DMS79 (cell line): ENCODE measurements at places on chromosomes 7 and 10.
A peak's percentile ranks its signal among the peaks of the same experiment; 100 is the strongest.

DNA sequence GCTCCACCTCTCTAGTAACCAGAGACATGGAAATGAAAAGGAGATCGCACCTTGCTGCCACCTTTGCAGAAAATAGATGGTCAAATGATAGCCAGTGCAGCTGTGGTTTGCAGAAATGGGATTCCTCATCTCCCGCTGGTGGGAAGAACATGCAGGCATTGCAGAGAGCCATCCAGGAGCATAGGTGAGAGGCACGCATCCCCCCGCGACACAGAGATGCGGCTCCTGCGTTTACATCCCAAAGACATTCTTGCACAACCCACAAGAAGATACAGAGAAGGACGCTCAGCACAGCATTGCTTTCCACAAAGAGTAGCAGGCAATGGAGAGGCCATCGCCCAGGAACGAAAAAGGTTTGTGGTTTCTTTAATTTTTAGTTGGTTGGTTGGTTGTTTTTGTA is 56.2 kb downstream of the OAT start:
- DNase-seq: no peak

GRCh38 chr7:15832996-15833395 is 146.5 kb upstream of the MEOX2 start:
- no peak for DNase-seq

DNA sequence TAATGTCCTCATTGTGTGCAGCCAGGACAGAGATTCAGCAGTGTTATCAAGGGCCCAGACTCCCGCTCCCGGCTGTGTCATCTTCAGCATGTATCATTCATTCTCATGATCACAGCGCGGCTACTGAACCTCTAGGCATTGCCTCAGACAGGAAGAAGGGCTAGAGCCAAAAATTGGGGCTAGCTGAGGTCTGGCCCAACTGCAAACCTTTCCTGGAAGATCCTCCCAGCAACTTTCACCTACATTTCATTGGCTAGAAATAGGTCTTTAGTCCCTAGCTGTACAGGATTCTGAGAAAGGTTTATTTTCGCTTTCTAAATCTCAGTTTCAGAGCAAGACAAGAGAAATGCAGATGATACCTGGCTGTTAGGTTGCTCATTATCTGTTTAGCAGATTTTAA is 81.9 kb downstream of the CREM start:
- no peak for DNase-seq

GRCh38 chr10:109762555-109762954 is 160.8 kb downstream of the XPNPEP1 start:
- DNase-seq: no peak

GRCh38 chr7:28979776-28980175 is 21.6 kb upstream of the TRIL start:
- no peak for DNase-seq

- no peak for DNase-seq
Measured at GRCh38 chr7:25520516-25520915, 292.2 kb upstream of the NPVF start.

DNA sequence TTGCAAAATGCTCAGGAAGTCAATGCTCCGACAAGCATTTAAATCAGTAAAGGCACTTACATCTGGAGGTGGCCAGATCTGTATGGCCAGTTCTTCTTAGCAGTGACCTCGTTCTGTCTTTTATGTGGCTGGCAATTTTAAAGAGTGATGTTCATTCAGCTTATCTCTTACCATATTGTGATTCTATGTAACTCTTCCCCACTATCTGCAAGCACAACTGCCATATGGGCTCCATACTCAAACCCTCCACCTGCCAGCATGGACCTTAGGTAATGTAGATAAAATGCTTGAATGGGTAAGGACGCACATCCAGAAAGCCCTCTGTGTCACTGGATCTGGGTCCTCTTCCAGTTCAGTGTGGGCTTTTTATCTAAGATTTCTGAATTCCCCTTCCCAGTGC is 42.4 kb upstream of the STK17A start:
- DNase-seq: no peak

DNA sequence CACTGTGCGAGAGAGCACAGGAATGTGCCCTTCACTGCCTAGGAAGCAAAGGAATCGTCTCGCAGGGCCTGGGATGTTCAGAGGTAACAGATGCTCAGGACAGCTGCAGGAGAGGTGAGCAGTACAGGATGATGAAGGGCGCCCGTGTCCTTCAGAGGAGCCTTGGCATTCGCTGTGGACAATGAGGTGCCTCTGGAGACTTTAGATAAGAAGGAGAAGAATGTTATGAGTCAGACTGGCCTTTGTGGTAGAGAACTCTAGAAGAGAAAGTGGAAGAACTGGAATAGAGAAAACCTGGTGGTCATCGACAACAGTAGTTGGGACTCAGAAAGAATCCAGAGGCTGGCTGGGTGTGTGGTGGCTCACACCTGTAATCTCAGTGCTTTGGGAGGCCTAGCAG is 64.4 kb upstream of the LEP start:
- DNase-seq: no peak

DNA sequence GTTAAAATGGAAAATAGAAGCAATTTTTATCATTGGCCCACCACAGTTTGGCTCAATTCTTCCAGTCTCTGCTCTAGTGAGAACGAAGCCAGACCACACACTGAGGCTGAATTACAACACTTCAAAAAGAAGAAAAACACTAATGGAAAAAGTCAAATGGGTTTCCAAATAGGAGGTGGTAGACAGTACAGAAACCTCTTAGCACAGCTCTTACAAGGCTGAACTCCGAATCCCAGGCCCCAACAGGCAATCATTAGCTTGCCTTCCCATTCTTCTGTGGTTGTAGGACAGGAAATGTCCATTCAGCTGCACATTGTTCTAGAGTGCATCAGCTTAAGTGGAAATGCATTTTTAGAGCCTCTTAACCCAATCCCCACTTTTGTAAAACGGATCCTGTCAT is 115.1 kb upstream of the MEOX2 start:
- DNase-seq: no peak

DNA sequence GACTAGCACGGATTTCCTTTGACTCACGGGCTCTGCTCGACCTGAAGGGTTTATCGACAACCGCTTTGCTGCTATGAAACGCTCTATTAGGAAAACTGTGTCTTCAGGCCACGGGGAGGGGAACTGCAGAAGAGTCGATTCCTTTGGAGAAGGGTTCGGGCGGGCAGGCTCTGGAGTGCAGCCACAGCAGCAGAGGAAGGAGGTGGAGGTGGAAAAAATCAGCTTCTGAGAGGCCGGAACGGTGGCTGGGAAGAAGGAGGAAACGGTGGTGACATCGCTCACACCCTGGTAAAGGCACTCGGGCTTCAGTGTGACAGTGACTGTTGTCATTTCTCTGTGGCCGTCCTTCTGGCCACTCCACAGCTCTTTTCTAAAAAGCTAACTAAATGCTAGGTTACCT is 64.6 kb upstream of the MGMT start:
- DNase-seq: no peak

- no peak for DNase-seq
Measured at GRCh38 chr10:3122486-3123205, 49.9 kb downstream of the PITRM1 start.

DNA sequence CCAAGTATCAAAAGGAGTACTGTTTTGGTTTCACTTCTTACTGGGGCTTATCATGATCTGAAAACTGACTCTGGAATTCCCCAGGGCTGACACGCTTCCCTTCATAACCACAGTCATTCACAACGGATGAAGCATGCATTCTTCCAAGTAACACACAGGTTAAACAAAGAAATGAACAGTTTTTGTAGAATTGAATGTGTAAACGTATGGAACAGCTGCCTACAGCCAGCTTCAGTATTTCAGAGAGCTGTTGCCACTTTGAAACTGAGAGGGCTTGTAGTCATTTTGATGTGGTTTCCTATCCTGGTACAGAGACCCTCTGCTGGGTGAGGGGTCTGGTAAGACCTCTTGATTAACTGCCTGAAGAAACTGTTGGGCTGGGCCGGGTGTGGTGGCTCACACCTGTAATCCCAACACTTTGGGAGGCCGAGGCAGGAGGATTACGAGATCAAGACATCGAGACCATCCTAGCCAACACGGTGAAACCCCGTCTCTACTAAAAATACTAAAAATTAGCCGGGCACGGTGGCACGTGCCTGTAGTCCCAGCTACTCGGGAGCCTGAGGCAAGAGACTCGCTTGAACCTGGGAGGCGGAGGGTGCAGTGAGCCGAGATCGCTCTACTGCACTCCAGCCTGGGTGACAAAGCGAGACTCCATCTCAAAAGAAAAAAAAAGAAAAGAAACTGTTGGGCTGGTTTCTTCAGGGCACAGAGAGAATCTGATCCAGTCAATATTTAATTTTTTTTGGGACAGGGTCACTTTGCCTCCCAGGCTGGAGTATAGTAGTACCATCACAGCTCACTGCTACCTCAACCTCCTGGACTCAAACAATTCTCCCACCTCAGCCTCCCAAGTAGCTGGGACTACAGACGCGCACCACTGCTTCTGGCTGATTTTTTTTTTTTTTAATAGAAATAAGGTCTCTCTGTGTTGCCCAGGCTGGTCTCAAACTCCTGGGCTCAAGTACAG is 4.7 kb downstream of the NFE2L3 start:
- DNase-seq: peak; percentile 22

DNA sequence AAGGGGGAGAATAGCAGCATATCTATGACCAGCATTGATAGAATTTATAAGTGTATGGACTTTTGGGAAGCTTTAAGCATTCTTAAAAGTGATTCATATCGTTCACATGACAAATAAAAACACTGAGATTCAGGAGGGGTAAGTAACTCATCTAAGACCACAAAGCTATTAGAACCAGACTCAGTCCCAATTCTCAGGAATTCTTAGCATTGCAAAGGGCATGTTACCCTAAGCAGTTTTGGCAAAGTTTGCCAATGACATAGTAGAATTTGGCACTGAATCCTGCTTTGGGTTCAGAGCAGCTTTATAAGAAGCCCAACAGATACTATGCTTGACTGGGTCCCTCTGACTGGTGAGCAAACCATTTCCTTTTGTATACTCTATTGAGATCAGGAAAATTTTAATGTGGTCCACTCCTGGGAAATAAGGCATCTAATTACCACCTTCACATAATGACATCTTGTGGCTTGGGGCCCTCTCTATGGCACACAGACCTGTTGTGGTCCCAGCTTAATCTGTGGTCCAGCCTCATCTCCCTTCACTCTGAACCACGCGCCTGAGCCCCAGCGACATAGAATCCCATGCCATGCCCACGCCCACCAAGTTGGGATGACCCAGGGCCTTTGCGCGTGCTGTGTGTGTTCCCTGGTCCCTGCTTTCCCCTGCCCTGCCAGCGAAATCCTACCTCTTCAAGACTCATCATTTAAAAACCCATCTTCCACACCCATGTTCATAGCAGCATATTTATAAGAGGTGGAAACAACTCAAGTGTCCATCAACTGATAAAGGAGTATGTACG is 37.5 kb upstream of the DOCK1 start:
- no peak for DNase-seq

- DNase-seq: no peak
Measured at GRCh38 chr10:99765672-99766301, 16.7 kb upstream of the ABCC2 start.

DNA sequence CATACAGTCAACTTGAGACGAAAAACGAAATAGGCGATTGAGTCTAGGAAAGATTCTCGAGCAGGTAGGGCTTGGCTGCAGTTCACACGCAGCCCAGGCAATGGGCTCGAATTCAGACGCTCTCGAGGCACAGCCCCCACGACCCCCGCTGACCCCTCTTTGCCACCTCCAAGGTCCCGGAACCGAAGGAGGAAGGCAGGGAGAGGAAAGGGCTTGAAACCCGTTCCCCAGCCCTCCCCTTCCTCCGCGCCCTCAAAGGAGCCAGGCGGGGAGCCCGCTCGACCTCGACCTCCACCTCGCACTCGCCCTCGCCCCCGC is 441 bp downstream of the CCDC186 start:
- no peak for DNase-seq

DNA sequence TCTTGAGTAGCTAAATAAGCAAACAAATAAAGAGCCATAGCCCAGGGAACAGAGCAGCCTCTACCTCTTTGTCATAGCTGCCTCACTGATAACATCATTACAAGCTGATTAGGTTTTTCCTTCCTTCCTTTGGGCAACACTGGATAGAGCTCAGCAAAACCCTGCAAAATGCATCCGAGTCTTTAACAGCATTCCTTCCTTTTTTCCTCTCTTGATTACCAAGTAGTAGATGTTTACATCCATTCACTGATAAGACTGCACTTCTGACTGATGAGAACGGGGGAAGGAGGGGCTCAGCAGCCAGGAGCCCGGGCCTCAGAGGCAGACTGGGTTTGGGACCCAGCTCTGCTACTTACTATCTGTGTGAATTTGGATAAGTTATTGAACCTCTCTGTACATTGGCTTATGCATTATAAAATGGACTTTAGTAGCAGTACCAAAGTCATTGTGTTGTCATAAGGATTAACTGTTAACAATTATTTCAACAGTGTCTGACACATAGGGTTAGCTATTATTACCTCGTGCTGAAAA is 214.2 kb downstream of the ANK3 start:
- no peak for DNase-seq

- peak; percentile 75 for DNase-seq
Measured at GRCh38 chr10:97843281-97843671, 6.4 kb upstream of the GOLGA7B start.

DNA sequence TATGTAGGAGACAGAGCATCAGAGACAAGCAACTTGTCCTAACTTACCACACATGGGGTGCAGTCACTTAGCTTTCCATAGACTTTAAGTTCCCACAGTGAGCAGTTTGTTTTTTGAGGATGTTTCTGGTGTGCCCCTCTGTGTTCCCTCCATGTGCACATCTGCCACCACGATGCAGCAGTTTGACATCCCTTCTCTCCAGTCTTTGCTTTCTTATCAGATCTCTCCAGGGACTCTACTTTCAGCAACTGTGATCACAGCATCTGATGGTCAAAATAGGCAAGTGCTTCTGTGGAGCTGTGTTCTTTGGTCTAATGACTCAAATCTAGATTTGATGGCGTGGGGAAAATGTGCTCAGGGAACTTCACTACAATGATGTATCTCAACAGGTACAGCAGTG is 96.5 kb upstream of the NAMPT start:
- DNase-seq: no peak

DNA sequence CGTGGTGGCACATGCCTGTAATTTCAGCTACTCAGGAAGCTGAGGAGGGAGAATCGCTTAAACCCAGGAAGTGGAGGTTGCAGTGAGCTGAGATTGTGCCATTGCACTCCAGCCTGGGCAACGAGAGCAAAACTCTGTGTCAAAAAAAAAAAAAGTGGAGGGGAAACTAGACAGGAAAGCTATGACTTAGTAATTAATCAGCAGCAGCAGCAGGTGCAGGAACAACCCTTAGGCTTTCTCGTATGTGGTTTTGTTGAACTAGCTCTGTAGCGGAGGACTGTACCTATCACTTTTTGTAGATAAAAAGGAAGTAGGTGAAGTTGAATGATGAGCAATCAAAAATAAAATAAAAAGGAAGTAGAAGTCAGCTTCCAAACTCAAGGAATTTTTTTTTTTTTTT is 76.9 kb upstream of the KMT2C start:
- DNase-seq: no peak

DNA sequence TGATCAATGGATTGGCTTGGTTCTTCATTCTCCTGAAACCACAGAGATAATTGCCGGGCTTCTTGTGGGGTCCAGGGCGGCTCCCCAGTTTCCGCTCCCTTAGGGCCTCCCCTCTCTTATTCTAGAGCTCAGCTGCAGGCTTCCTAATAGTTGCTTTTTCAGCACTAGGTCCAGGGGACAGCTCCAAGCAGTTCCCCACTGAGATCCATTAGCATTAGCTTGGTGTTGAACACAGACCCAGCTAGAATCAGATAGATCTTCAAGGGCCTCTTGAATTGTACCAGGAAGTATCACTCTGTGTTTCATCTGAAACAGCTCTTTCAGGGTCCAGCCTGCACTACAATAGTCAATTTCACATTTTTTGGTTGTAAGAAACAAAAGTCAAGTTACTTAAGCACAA is 238.7 kb downstream of the SEC23IP start:
- no peak for DNase-seq

- DNase-seq: no peak
Measured at GRCh38 chr10:99854860-99855259, 72.4 kb downstream of the ABCC2 start.
